ENCODE measurements at places on chromosomes 5 and 9.

GRCh38 chr9:69594180-69594579, 78.0 kb downstream of the APBA1 start:
- DNase-seq = no peak

GRCh38 chr5:73412597-73412988, 36.0 kb downstream of the FOXD1 start:
- DNase-seq = no peak

GRCh38 chr5:127358740-127359139, 68.1 kb downstream of the MEGF10 start:
- peak; percentile 63 for DNase-seq

GRCh38 chr9:3962496-3962895, 337.4 kb downstream of the GLIS3 start:
- peak; percentile 35 for DNase-seq

- no peak for DNase-seq
Measured at GRCh38 chr5:71705421-71705820, 13.7 kb upstream of the CARTPT start.

DNA sequence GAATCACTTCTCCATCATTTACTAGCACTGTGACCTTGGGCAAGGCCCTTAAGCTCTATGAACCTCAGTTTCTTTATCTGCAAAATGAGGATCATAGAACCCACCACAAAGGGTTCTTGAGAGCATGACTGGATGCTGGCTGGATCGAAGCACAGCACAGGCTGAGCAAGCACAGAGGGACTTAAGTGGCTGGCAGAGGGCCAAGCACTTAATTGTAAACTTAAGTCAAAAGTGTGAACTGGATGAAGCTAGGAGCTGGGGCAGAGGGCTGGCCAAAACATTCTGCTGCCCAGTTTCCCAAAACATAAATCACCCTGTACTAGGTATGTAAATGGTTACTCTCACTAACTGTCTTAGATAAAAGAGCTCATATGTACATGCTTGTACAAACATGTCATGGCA, 112.3 kb upstream of the WWC1 start:
- DNase-seq = no peak

DNA sequence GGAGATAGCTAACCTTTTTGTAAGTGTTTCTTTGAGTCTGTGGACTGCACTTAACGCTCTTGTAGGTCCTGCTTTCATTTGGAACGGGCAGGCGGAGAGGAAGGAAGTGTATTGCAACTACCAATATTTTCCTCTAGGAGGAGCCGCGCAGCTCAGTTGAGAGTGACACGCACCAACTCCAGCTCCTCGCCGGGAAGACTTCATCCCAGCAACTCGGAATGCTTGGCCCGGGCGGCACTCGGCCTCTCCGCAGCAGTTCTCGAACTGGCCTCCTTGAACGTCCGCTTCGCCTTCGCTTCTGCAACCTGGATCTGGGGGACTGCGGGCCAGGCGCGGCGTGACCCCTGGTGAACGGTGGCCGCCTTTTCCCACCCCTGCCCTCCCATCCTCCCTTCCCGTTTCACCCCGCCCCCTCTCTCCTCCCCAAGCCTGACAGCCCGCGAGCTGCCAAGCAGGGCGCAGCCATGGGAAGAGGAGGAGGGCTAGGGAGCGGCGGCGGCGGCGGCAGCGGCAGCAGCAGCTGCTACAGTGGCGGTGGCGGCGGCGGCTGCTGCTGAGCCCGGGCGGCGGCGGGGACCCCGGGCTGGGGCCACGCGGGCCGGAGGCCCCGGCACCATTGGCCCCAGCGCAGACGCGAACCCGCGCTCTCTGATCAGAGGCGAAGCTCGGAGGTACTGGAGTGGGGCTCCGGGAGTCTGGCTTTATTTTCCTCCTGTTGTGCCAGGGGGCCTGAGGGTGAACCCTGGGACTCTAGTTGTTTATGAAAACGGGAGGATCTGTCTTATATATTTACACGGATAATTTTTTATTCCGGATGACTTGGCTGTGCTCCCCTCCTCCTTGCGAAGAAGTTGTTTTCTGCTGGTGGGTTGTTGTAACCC, at the start of gene GHR:
Gene GHR, plus strand, starts transcription at position 155 of the 881 bp plus-strand sequence. CDS start 142,436 bp downstream, outside the sequence.
- peak; percentile 83 for DNase-seq

DNA sequence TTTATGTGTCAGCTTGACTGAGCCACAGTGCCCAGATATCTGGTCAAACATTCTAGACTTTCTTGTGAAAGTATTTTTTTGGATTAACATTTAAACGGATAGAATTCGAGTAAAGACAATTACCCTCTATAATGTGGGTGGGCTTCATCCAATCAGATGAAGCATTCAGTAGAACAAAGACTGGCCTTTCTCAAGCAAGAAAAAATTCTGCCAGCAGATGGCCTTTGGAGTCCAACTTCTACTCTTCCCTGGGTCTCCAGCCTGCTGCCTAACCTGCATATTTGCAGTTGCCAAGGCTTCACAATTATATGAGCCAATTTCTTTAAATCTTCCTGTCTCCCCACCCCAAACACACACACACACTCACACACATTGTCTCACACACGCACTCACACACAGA, 86.4 kb downstream of the MED10 start:
- DNase-seq = no peak

DNA sequence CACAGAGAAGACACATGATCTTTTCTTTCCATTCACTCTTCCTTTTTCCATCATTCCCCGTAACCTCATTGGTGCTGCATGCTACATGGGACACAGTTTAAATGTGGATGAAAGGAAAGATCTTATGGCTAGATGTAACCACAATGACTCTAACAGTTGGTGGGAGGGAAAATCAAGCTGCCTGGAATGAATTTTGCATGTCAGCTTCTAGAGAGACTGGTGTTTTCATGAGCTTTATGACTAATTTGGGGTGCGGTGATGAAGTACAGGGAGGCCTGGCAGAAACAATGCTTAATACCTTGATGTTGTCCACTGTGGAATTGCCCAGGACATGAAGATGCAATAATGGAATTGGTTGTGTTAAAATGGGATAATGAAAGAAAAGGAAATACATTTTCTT, 55.9 kb upstream of the MYO10 start:
- DNase-seq = no peak

DNA sequence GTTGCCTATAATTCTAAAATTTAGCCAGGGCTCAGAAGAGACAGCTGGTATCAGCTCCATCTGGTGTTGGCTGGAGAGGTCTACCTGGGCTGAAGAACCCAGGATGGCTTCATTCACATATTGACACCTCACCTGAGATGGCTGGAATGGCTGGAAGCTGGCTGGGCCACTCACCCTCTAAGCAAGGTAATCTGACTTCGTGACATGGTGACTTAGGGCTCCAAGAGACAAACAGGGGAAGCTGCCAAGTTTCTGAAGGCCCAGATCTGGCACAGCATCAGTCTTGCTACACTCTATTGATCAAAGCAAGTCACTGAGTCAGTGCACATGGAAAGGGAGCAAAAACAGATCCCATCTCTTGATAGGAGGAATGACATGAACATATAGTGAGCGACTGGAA, 102.3 kb downstream of the EPB41L4A start:
- DNase-seq = no peak
